ENCODE measurements at places on chromosomes 5 and 9. TPM values are rescaled to one million over a fixed set of nuclear protein-coding genes. Genes with fewer than 3 reads are reported as not detected.

Gene FIBCD1
- total RNA-seq, result 1.2 TPM

Gene IL4
- not detected for total RNA-seq

Gene IFNB1
- total RNA-seq, result not detected

Gene ACTBL2
- total RNA-seq, result 0.04 TPM

Gene ALDH1B1
- 29.8 TPM for total RNA-seq

Gene HTR4
- total RNA-seq, result not detected

Gene ORM2
- not detected for total RNA-seq

Gene CACNA1B
- total RNA-seq, result 0.03 TPM

All from foreskin keratinocyte (primary cell).